ENCODE measurements at places on chromosomes 7 and 10. TPM values are rescaled to one million over a fixed set of nuclear protein-coding genes. Genes with fewer than 3 reads are reported as not detected.

Gene OR9A2
- total RNA-seq, result not detected

Gene WDR86
- not detected for total RNA-seq

Gene ZNF804B
- not detected for total RNA-seq

Gene NOS3
- 0.14 TPM for total RNA-seq

Gene OR2A2
- total RNA-seq, result not detected

Gene AKR1E2
- 3.8 TPM for total RNA-seq

Gene FBXO24
- 0.21 TPM for total RNA-seq

Gene ELOVL3
- under 0.01 TPM for total RNA-seq

Gene SH2D4B
- under 0.01 TPM for total RNA-seq

Gene PKD2L1
- not detected for total RNA-seq

Gene MINDY4
- 3.5 TPM for total RNA-seq

Gene ADRA2A
- total RNA-seq, result not detected

Gene DGKB
- total RNA-seq, result not detected

Gene POLR3A
- total RNA-seq, result 22.2 TPM

Gene CYP2C8
- total RNA-seq, result 0.34 TPM

Gene FAM131B
- total RNA-seq, result 0.34 TPM

Gene NT5C3A
- total RNA-seq, result 36.6 TPM

Gene BLNK
- 10.6 TPM for total RNA-seq

Gene FLNC
- total RNA-seq, result 1.0 TPM
